NCI-H526 treated with DMSO at 0.1 percent for 48 hours (cell line): ENCODE measurements at places on chromosomes 1 and 21.

- DNase-seq = no peak
Measured at GRCh38 chr1:228280106-228280901, 72.5 kb downstream of the OBSCN start.

DNA sequence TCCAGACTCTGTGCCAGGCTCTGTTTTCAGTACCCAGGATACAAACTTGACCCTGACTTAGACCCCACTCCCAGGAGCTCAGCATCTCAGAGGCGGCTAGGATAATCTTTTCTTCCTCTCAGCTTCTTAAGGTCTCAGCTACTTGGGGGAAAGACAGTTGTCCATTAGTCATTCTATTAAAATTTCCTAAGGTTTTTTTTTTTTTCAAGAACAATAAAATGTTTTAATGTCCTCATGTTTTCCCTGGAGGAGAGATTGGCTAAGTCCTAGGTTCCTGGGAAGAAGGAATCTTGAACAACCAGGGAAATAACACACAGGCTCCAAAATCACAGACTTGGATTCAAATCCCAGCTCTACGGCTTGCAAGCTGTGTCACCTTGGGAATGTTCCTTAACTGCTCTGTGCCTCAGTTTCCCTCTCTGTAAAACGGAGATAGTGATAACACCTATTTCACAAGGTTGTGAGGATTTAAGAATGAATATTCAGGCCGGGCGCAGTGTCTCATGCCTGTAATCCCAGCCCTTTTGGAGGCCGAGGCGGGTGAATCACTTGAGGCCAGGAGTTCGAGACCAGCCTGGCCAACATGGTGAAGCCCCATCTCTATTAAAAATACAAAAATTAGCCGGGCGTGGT, 33.0 kb downstream of the CDK18 start:
- DNase-seq = no peak

GRCh38 chr1:19436716-19437476, 48.4 kb downstream of the CAPZB start:
- DNase-seq = no peak

- DNase-seq = no peak
Measured at GRCh38 chr1:29469457-29469856, 233.1 kb downstream of the PTPRU start.

DNA sequence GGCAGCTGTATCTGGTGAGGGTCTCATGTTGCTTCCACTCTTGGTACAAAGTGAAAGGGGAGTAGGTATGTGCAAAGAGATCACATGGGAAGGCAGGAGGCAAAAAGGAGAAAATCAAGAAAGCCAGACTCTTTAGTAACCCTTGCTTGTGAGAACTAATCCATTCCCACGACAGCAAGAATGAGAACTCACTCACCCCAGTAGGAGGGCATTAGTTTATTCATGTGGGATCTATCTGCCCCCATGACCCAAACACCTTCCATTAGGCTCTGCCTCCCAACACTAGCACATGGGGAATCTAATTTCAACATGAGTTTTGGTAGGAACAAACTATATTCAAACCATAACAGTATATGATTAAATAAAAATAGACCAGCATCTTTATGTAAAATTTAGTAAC, 57.6 kb downstream of the ZNHIT6 start:
- no peak for DNase-seq

DNA sequence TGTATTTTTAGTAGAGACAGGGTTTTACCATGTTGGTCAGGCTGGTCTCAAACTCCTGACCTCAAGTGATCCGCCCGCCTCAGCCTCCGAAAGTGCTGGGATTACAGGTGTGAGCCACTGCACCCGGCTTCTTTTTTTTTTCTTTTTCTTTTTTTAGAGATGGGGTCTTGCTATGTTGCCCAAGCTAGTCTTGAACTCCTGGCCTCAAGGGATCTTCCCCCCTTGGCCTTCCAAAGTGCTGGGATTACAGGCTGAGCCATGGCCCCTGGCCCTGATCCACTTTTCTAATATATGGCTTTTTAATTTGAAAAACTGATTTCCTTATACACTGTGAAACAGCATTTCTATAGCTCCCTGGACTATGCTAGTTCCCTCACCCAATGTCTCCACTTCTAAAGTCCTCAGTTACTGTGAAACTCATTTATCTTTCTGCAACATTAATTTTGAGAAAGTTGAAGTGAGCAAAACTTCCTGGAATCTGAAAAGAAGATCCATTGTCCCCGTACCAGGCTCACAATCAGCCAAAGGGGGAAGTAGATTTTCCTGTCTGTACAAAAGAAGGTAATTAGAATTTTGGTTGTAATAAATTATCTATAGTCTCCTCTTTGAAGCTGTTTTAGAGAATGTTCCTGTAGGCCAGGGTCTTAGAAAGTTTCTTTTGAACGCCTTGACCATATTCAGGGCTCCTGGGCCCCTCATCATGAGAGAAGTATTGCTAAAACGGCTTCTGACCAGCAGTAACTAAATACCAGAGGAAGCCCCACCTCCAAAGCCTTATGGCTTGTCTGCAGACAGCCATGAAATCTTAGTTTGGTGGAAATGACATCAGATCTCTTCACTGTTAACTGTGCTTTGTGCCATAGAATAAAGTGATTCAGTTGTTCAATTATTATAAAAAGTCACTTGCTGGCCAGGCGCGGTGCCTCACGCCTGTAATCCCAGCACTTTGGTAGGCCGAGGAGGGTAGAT, 34.9 kb downstream of the DEGS1 start:
- no peak for DNase-seq
